ENCODE measurements at places on chromosomes 5 and 9.

DNA sequence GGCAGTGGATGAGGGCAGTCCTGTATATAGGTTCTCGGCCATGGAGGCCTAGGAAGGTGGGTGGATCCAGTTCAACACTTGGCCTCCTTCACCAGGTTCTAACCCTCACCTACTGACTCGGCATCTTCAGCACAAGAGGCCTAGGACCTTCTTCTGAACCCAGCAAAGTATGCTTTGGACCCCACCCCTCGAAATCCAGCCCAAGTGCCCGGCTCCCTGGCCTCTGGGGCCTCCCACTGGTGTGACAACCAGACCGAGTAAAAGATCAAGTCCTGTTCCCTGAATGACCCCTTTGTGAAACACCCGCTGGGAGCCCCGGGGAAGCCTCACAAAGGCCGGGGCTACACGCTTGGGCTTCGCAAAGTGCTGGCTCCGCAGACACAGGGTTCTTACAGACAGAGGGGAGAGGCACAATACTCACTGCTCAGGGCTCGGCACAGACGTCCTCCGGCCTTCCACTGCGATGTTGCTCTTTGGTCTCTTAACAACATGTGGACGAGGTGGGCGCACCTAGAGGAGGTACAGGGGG, 47.0 kb downstream of the CRB2 start:
- DNase-seq, result no peak

DNA sequence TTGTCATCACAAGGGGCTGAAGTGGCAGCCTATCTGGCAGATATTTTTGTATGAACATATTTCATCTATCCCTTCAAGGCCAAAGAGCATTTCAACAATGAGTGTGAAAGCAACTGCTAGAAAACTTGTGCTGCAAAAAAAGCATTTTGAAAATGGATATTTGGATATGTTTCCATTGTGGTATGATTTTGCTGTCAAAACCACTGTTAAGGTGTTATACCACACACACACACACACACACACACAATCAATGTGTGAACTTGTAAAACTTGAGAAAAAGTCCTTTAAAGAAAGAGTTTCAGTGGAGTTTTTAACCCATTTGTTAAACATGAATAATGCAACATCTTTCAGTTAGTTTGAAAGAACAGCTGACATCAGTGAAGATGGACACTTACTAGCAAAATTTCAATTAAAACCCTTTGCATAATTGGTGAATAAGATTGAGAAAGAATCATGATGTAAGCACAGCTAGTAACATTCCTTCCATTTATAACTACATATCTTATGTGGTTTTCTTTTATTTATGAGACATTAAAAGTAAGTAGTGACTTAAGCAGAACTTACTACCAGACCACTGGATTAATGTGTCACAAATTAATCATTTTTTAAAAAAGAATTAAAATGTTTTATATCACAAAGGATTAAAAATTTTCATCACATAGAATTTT, 182.6 kb upstream of the GNA14 start:
- DNase-seq, result no peak

DNA sequence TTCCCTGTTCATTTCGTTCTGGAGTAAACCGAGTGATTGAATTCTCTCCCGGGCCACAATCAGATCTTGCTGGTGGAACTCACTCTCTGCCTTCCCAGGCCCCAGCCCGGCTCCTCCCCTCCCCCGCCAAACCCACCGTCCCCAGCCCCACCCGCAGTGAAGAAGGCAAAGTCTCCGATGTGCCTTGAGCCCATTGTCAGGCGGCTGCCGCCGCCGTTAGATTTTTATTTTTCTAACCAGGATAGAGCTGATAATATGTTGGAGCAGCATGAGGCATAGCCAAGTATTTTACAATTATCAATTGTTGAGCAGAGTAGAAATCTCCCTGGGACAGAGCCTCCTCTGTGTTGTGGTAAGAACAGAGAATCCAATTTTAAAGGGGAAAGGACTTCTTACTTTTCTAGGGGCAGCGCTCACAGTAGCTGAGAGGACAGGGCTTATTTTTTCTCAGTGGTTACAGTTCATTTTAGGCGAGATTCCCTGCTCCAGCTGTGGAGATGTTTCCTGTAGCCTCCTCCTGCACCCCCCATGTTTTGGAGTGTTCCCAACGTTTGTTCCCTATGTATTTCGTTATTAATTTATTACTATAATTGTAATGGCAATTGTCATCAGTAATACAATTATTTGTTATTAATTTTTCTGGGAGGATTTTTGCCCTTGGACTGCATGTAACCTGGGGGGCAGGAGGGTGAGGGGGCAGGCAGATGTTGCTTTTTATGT, 1.3 kb downstream of the PSAT1 start:
- DNase-seq, result no peak

- no peak for DNase-seq
Measured at GRCh38 chr5:4514067-4514648, 626.0 kb upstream of the ADAMTS16 start.

DNA sequence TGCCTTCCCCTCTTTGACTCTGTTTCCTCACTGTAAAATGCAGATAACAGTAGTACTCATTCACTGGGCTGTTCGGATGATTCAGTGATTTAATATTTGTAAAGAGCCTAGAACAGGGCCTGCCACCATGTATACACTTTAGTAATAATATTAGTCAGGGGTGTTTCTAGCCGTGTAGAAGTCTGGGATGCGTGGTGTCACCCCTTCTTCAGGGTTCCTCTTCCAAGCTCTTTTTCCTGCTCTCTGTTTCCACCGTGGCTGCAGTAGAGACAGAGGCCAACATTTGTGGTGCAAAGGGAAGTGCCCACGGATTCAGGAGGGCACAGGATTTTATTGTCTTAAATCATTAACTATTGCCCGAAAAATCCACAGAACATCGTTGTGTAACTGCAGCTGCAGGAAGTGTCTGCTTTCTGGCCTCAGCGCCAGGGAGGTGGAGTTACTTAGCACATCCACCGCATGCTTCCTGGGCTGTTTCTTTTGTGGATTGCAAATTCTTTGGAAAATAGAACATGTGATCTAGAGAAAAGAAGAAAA, 61.7 kb downstream of the TRIO start:
- peak; percentile 81 for DNase-seq

DNA sequence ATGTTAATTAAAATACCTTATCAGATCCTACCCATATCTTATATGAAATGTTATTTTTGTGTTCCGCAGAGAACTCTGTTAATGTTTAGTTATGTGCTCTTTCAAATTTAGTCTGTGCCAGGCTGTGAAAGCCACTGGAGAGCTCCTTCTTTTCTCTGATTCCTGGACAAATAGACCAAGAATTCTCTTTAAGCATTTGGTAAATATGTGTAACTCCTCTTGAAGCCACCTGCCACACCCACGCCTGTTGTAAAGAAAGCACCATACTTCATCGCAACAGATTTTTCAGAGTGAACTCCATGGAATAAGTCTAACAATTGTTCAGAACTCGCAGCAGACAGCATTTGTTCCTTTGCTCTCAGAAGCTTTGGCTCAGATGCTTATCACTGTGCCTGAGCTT, 301.1 kb downstream of the FAM170A start:
- DNase-seq, result no peak

GRCh38 chr5:123244458-123244857, 155.4 kb downstream of the PRDM6 start:
- DNase-seq, result no peak
